Stimulated activated CD8-positive, alpha-beta memory T cell treated with anti-CD3 and anti-CD28 coated beads, Interleukin-15, amount 100 ng/mL, for 1 hour (primary cell): ENCODE measurements at places on chromosomes 7 and 10.

DNA sequence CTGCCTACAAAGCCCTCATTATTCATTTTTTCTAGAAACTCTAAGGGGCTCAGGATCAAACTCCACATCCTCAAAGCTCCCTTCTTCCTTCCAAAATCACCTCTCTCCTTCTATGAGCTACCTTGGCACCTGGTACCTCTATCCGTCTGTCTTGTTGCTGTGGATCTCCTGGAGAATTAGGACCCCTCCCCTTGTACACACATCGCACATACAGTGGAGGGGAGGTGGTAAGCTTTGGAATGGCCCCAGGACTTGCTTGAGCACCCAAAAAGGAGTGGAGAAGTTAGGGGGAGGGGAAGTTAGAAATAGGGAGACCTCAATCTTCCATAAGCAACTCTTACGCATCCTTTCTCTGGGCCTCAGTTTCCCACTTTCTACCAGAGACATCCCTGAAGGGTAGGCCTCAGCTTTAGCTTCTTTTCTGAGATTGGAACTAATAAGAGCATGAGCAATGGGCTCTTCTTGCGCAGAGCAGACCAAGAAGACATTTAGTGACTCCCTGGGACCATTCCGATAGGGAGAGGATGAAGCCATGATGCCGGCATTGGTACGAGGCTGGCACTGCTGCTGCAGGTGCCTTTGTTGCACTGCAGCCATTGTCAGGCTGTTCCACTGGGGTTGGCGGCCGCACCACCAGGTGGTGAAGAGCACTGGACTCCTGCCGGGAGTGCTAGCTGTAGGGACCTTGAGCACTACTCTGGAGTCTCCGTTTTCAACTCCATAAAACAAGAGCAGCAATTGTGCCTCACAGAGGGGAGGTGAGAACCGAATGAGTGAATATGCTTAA is 4.5 kb downstream of the CYP26C1 start:
- no peak for DNase-seq

GRCh38 chr7:70071766-70072165 is 473.5 kb downstream of the AUTS2 start:
- DNase-seq = no peak

- no peak for DNase-seq
These were observed 188.5 kb upstream of the KLF14 start for GRCh38 chr7:130922206-130923112.

- no peak for DNase-seq
These were observed 73.9 kb downstream of the CELF2 start for GRCh38 chr10:11091517-11092102.

DNA sequence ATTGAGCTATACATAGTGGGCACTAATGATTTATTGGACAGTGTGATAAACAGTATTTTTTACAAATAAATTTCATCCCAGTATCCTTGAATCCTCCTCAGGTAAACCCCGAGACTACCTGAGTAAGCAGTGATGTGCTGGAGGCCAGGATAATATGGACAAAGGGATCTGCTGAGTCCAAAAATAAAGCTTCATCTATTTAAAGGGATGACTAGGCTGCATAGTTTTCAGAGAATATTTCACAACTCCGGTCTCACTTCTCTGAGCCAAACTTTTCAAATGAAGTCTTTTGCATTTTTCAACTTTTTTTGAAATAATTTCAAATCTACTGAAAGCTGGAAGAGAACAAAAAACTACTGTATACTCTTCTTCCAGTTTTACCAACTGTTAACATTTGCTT is 2.5 kb downstream of the ACTR3B start:
- DNase-seq = no peak

DNA sequence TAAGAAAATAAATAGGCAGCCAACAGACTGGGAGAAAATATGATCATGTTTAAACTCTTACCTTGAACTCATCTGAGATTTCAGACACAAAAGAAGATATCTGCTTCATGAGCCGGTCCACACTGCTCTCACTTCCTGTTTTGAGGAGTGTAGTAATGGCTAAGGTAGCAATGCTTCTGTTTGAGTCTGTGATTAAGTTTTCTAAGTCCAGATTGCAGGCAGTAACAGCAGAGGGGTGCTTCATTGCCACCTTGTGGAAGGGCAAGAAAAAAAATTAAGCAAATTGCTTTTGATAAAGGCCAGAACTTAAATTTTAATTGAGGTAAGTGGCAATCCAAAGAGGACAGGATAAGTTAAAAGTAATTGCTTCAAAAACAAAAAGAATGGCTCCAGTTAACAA is 69.1 kb downstream of the MEST start:
- DNase-seq = no peak

DNA sequence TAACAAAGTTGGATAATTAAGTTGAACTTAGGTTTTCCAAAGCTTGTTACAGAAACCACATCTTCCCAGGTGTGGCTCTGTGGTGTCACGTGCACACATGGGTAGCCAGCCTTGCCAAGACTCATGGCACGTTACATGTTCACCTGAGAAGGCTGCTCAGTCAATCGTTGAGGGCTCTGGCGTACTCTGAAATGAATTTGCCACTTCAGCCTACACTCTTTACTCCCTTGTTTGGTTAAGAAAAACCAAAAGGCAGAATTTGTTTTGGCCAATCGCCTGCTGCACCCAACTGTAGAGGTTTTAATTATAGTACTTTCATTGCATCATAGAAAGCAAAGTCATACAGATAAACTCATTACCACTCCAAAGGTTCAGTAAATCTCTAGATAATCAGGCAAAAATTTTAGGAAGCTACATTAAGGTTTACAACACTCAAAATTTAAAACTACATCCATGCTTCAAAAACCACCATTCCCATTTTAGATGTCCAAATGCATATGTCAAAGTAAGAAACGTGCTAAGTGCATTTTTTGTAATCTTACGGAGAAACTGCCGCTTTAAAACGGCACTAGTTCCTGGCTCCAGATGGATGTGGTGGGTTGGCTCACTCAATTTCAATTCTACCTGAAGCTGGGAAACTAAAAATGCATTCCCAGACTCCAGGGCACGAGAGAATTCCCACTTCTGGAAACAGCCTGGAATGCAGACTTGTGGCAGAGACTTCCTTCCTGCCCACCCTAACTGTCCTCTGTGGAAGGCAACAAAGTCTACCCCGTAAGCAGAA is 88.4 kb downstream of the DIP2C start:
- no peak for DNase-seq

GRCh38 chr10:70344144-70344543 is 38.3 kb downstream of the LRRC20 start:
- DNase-seq = no peak

DNA sequence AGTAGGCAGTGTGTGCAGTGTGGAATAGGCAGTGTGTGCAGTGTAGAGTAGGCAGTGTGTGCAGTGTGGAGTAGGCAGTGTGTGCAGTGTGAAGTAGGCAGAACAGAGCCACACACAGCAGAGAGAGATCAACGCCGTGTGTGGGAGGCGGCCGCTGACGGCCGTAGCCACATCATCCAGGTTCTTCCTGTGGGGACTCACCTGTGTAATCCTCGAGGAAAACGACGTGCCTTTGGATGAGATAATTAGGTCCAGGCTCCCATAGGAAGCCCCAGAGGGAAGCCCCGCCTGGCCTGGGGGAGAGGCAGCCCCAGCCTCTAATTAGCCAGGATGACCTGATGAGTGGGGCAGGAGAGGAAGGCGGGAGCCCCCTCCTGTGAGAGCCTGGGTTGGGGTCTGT is 25.4 kb downstream of the KNDC1 start:
- no peak for DNase-seq

DNA sequence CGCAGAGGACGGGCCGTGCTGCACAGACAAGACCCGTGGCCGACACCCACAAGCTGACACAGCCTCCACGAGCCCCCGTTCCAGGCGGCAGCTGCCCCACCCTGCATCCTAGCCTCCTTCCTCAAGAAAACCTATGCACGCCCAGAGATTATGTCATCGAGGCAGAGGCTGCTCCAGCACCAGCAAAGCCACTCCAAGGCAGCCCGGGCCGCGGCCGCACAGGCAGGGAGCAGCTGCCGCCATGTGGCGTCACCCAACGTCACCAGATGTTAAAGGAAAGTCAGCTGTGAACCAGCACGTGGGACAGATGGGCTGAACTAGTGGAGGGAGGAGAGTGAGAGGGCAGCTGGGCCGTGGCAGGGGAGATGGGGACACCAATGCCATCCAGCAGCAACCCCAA is 59.8 kb downstream of the STK32C start:
- DNase-seq = no peak

- DNase-seq = no peak
These were observed 515.2 kb downstream of the REEP3 start for GRCh38 chr10:64036321-64036930.

DNA sequence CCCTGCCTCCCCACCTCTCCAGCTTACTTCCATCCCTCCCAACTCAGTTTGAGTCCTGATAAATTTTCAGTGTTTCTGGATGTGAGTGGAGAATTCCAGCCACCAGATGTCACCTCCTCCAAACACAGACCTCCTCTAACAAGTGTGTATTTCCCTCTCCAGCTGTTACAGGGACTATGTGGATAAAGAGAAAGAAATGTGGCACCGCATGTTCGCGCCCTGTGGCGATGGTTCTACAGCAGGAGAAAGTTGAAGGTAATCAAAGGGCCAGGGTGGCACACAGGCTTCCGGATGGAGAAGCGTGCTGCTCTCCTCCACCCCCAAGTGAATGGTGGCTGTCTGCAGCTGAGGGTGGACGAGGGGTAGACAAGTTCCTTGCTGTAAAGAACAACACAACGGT is 14.7 kb downstream of the FKBP6 start:
- no peak for DNase-seq

DNA sequence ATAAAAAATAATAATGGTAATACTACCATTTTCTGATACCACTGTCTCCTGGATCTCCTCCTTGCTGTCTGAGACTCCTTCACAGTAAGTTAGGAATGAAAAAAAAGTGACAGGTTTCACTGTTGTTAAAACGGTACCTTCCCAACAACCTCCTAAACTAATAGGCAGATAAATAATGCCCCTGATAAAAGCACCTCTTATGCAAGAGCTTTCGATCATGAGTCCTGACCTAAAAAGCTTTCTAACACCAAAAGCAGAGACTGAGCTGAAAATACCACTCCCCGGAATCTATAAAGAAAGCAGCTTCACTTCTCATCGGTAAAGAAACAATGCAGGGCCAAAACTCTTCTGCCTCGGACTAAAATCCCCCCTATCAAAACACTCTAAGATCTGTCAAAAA is 14.5 kb downstream of the PARD3 start:
- no peak for DNase-seq

- DNase-seq = no peak
These were observed 494 bp upstream of the CFAP43 start for GRCh38 chr10:104232613-104233102.

- DNase-seq = peak; percentile 34
These were observed 4.2 kb downstream of the SMARCD3 start for GRCh38 chr7:151244196-151244840.

DNA sequence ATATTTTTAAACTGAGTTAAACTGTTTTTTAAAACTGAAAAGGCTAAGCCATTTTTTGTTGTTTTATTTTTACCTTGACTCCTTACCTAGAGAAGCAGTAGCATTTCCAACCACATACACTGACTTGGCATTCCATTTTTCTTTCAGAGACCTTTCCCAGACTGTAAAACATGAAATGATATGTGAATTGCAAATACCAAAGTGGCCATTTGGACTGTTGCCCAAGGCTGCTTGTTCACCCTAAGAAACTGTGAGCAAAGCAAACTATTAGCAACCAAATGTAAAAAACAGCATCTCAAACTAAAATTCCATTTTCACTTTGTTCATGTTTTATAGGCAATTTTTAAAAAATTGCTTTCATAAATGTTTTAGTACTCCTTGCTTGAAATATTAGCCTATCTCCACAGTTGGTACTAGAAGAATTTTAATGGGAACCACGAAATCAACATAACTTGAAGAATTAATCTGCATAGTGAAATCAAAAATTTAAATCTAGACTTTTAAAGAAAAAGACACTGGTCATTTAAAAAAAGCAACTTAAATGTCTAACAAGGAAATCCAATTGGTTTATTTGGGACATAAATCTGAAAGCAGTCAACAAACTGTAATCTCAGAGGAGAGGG is 10.8 kb downstream of the UROS start:
- DNase-seq = no peak

- no peak for DNase-seq
These were observed 59.5 kb upstream of the ELN start for GRCh38 chr7:73968487-73968886.

GRCh38 chr7:29309041-29309854 is 114.7 kb downstream of the CHN2 start:
- no peak for DNase-seq

- no peak for DNase-seq
These were observed 82.4 kb downstream of the SRPK2 start for GRCh38 chr7:105306298-105306748.

- no peak for DNase-seq
These were observed 30.5 kb downstream of the NSUN6 start for GRCh38 chr10:18620856-18621255.

GRCh38 chr7:94160719-94161435 is 156.7 kb upstream of the BET1 start:
- DNase-seq = no peak

DNA sequence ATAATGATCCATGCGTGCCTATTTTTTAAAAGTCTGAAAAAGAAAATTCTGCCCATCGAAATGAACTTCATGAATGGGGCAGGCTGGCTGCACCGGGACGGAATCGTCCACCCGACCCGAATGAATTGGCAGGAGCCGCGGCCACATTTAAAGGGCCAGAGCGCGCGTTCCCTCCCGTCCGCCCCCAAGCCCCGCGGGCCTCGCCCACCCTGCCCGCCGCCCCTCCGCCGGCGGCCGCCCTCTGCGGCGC is 319 bp upstream of the GATA3 start:
- no peak for DNase-seq

DNA sequence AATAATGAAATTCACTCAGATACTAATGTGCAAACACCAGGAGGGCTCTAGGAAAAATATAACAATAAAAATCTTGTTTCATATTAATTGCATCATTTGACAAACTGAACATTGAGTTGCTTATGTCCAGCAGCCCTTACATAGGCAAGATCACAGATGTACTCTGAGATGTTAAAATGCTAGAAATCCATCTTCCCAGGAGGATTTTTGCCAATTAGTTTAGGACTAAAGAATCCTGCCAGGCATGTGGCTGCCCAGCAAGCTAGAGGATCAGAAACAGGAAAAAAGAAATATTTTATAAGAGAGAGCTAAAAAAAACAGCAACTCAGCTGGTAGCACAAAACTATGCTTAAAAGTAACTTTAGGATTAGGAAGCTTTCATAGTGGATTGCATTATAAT is 407.8 kb downstream of the NXPH1 start:
- no peak for DNase-seq

DNA sequence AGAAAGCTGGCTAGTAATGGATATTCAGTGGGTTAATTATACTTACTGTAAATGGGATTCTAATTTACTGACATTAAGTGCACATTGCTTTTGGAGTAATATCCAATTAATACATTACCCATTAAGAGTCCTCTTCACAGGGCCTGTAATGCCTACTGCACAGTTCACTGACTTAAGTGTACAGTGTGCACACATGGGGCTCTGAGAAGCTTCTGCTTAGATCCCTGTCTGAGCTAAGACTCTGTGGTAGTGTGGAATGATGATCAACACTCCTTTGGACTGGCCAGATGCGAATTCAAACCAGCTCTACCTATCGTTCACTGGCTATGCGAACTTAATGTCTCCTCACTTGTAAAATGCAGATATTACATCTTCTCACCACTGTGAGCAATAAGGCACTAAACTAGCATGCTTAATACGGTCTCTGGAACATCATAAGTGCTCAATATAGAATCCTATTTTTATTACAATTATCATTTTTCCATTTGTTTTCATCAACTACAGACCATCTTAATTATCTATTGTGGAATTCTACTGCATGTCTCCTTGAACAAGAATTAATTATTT is 53.8 kb upstream of the SEC61G start:
- no peak for DNase-seq

- no peak for DNase-seq
These were observed 150.2 kb upstream of the AGR3 start for GRCh38 chr7:17031906-17032551.
